ENCODE measurements at places on chromosomes 7 and 10. TPM values are rescaled to one million over a fixed set of nuclear protein-coding genes. Genes with fewer than 3 reads are reported as not detected.

MYL10 gene
- polyA plus RNA-seq, result 0.43 TPM

CARD11 gene
- polyA plus RNA-seq, result 2.7 TPM

SEMA3C gene
- 126 TPM for polyA plus RNA-seq

PFKFB3 gene
- 17.0 TPM for polyA plus RNA-seq

C10orf88 gene
- polyA plus RNA-seq, result 25.4 TPM

SCIN gene
- polyA plus RNA-seq, result 5.8 TPM

MCU gene
- 45.1 TPM for polyA plus RNA-seq

MYH16 gene
- 0.04 TPM for polyA plus RNA-seq

NKX1-2 gene
- polyA plus RNA-seq, result not detected

BHLHA15 gene
- 0.76 TPM for polyA plus RNA-seq

SGCE gene
- polyA plus RNA-seq, result 82.2 TPM

GPR37 gene
- polyA plus RNA-seq, result 5.7 TPM

CALHM1 gene
- polyA plus RNA-seq, result 0.06 TPM

TAS2R16 gene
- not detected for polyA plus RNA-seq

ADRA2A gene
- 0.37 TPM for polyA plus RNA-seq

GIMAP1 gene
- polyA plus RNA-seq, result 5.6 TPM

CRYGN gene
- polyA plus RNA-seq, result 0.55 TPM

ATOH7 gene
- polyA plus RNA-seq, result 0.12 TPM

VWA2 gene
- 21.6 TPM for polyA plus RNA-seq

TMEM213 gene
- 0.99 TPM for polyA plus RNA-seq

CASTOR2 gene
- 5.1 TPM for polyA plus RNA-seq

PNLIPRP1 gene
- 0.21 TPM for polyA plus RNA-seq

NPY gene
- 0.32 TPM for polyA plus RNA-seq

THSD7A gene
- 20.9 TPM for polyA plus RNA-seq

LBX1 gene
- polyA plus RNA-seq, result 1.5 TPM

TUBAL3 gene
- 0.09 TPM for polyA plus RNA-seq

RNF32 gene
- 5.2 TPM for polyA plus RNA-seq

EEPD1 gene
- polyA plus RNA-seq, result 13.8 TPM

OR2A12 gene
- 0.03 TPM for polyA plus RNA-seq

Measured in right lung (tissue), 10 donors.